ENCODE measurements at places on chromosomes 12 and 14.

DNA sequence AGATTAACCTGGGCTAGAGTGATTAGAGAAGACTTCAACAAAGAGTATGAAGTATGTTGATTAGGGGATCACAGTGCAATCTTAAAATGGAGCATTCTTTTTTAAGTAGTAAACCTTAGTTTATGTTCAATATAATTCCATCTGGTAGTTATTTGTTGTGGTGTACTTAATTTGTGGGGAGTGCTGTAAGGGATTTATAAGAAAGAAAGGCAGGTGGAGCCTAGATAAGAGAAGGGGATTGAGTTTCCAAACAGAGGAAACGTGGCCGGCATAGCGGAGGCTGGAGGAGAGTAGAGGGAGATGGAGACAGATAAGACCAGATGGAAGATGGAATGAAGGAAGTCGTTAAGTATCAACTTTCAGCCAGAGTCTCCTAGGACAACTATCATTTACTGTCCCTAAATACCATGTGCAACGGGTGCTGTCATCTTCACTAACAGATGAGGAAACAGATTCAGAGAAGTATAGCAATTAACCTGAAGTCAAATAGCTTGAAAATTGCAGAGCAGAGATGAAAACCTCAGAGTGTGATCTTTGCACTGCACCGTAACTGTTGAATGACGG, 38.1 kb downstream of the GOLGA5 start:
- no peak for DNase-seq

DNA sequence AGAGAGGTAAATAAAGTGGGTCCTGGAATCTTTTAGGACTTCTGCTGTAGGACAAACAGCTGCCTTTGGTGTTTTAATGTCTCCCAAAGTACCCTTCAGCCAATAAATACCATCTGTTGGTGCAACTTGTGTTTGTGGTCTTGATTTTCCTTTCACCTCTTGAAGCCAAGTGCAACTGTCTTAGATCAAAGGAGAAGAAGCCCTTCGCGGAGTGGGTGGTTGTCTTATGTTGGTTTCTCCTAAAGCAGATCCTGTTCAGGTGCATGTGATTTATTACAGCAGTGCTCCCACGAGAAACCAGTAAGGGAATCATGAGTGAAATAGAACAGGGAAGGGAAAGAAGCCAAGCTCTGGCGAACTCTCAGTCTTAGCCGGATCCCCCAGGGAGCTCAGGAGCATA, 27.7 kb downstream of the HRK start:
- no peak for DNase-seq

GRCh38 chr12:70852416-70853150, 68.0 kb downstream of the PTPRR start:
- DNase-seq = no peak

GRCh38 chr12:4287325-4288211, 14.0 kb downstream of the CCND2 start:
- DNase-seq = no peak

- DNase-seq = no peak
Observed at GRCh38 chr14:102523200-102523568, 13.6 kb upstream of the ANKRD9 start.

- DNase-seq = no peak
Observed at GRCh38 chr14:81067156-81067555, 111.7 kb downstream of the TSHR start.

GRCh38 chr12:44331269-44331668, 495.4 kb downstream of the TMEM117 start:
- DNase-seq = no peak

- DNase-seq = no peak
Observed at GRCh38 chr12:116551952-116552772, 7.0 kb upstream of the MAP1LC3B2 start.

DNA sequence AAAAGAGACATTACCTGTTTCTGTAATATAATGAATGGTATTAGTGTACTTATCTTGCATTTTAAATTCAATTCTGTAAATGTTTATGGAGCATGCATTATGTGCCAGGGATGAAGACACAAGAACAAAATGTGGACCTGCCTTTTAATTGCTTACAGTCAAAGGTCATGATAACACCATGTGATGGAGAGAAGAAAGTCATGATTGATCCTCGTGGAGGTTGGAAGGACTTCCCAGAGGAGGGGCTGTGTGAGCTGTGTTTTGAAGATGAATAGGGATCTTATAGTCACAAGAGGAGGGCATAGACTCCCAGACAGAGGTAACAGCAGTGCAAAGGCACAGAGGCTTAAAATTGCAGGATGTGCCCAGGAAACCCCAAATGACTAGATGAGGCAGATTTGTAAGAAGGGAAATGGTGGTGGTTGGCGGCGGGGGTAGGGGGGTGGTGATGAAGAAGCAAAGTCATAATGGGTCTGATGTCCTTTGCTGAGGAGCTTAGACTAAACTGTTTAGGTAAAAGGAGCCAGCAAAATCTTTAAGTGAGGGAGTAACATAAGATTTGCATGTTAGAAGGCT, 151.5 kb downstream of the PRKCH start:
- DNase-seq = no peak

- DNase-seq = no peak
Observed at GRCh38 chr14:29240066-29240465, 473.5 kb downstream of the FOXG1 start.

- no peak for DNase-seq
Observed at GRCh38 chr12:69214169-69214568, 25.2 kb upstream of the CPSF6 start.

DNA sequence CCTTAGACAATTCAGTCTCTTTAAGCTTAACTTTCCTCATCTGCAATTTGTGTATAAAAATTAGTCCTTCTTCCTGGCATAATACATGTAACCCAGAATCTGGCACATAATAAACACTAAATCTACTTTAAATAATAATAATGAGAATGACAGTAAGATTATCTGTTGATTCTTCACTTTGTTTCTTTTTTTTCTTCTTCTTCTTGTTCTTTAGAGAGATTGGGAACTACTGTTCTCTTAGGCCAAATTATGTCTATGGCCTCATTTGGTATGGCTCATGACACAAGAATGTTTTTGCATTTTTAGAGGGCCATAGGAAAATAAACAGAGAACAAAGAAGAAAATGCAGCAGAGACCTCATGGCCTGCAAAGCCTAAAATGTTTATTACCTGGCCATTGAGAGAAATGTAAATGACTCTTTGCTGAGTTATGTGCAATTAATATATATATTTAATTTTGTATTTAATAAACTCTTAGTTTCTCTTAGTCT, 275.8 kb downstream of the SLC6A15 start:
- no peak for DNase-seq

- no peak for DNase-seq
Observed at GRCh38 chr14:75854111-75854799, 127.5 kb downstream of the TGFB3 start.

DNA sequence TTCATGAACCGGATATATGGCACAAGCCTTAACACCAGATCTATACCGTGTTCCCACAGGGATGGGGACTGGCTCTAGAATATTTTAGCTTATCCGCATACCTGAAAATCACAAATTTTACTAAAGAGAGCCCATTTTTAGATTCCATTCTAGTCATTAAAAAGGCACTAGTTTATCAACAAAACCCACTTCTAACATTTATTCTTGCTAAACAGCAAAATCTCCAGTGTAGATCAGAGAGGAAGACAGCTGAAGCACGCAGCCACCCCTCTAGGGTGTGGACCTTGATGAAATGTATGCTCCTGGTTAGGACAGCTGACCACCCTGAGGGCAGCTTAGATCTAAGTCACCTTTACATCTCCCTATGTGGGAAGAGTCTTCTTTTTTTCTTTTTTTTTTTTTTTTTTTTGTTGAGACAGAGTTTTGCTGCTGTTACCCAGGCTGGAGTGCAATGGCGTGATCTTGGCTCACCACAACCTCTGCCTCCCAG, 62.4 kb downstream of the EID3 start:
- no peak for DNase-seq

DNA sequence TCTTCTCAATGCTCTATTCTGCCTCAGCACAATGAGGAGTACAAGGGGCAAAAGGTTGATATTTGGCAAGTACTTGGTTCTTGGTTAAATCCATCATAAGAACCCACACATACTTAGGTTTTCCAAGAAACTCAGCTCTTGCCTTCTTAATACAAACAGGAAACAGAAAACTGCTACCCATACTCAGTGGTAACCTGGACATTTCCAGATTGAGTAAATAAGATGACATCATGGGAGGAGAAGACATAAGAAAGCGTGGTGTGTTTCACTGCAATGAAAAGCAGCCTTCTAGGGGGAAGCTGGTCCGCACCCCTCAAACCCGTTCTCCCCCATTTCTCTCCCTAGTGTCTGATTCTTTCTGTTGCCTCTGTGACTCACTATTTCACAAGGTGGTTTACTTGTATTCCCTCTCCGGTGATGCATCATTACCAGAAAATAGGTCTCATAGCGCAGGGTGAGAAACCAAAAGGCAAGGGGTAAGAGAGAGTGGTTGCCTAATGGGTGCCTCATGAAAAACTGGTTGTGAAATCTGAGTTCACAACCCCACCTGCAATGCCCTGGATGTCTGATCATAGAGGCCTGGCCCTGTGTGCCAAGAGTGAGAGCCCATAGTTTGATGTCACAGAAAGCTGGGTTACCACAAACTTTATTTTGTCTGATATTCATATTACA, 326.5 kb upstream of the TBX3 start:
- DNase-seq = no peak

- no peak for DNase-seq
Observed at GRCh38 chr12:92612611-92613010, 90.2 kb upstream of the PLEKHG7 start.

- no peak for DNase-seq
Observed at GRCh38 chr12:114709112-114709511, 25.1 kb upstream of the TBX3 start.

DNA sequence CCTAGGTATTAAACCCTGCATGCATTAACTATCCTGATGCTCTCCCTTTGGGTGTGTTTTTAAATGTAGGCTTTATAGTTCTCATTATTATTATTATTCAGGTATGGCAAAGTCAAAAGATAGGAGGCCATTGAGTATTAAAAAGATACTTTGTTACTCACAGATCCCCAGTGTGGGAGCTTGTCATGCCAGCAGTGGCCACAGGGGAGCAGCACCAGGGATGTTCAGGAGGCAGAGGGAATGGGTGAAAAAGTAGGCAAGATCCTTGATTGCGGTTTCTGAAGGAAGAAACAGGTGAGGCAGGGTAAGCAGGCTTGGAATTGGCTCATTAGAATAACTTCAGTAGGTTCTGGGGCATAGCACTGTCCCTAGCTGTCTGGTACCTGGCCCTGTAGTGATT, 382.2 kb downstream of the MED13L start:
- DNase-seq = no peak

DNA sequence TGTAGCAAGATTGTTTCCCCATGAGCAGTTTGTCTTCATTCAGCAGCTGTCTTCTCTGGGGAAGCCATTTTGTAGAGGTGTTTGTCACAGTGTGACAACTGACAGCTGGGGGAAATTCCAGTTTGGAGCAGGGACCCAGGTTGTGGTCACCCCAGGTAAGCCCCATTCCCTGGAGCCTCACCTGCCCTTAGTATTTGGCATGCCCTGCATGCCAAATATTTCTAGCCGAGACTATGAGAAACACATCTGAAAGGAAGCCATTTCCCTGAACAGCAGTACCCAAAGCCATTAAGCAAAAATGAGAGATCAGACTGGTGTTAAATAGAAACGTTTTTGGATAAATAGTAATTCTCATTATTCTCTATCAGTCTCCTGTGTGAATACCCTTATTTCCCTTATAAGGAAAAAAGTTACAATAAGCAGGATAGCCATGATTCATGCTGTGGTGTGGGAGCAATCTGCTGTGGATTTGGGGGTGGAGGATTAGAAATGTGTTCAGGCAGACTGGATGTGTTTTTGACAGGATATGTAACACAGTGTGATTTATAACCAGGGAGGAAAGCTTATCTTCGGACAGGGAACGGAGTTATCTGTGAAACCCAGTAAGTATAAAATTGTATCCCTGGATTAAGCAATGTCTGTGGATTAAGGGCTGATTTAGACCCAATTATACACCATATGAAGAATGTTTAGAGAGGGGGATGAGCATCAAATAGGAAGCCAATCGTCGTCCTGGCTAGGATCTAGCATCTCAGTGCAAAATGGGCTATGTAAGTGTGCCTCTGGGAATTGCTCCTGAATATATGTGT, 68.9 kb downstream of the DAD1 start:
- no peak for DNase-seq

- DNase-seq = no peak
Observed at GRCh38 chr12:102971227-102971626, 13.8 kb downstream of the ASCL1 start.

Data from stimulated activated CD8-positive, alpha-beta memory T cell treated with anti-CD3 and anti-CD28 coated beads, Interleukin-4, amount 100 ng/mL, for 1 hour (primary cell).